ENCODE measurements at places on chromosomes 16 and 17. TPM values are rescaled to one million over a fixed set of nuclear protein-coding genes. Genes with fewer than 3 reads are reported as not detected.

Gene SLFN13
- total RNA-seq: 0.94 TPM

Gene IRX6
- not detected for total RNA-seq

Gene EFCAB13
- total RNA-seq: 9.7 TPM

Gene CLEC19A
- total RNA-seq: 0.31 TPM

Gene PLK1
- total RNA-seq: 5.9 TPM

Gene GCGR
- total RNA-seq: not detected

Gene IQCK
- total RNA-seq: 20.0 TPM

Gene TPSD1
- not detected for total RNA-seq

Gene PLCG2
- total RNA-seq: 1.9 TPM

Gene MON1B
- 11.0 TPM for total RNA-seq

Gene EPN3
- 0.63 TPM for total RNA-seq

Gene SMTNL2
- 5.6 TPM for total RNA-seq

Gene SLC5A10
- not detected for total RNA-seq

Gene DHX58
- 1.6 TPM for total RNA-seq

Gene ITGAX
- total RNA-seq: 1.3 TPM

Gene AFMID
- 23.2 TPM for total RNA-seq

Gene TBC1D3C
- total RNA-seq: 1.9 TPM

Gene SPNS2
- 16.3 TPM for total RNA-seq

Gene CTRL
- 4.7 TPM for total RNA-seq

Gene CACNA1G
- total RNA-seq: 35.7 TPM

Gene RGS9
- total RNA-seq: 14.1 TPM

Gene KRT32
- not detected for total RNA-seq

Gene GH2
- not detected for total RNA-seq

Gene CRHR1
- 16.6 TPM for total RNA-seq

Gene GRAP
- 2.8 TPM for total RNA-seq

Gene TMEM106A
- 1.3 TPM for total RNA-seq

Gene NPW
- total RNA-seq: not detected

Gene SCIMP
- total RNA-seq: not detected

Gene KRT33A
- not detected for total RNA-seq

Gene VAT1L
- total RNA-seq: 16.3 TPM

Gene KRTAP4-4
- total RNA-seq: not detected

Gene KRTAP17-1
- not detected for total RNA-seq

Gene LGALS9B
- not detected for total RNA-seq

Gene AIPL1
- not detected for total RNA-seq

Gene SLC16A11
- not detected for total RNA-seq

Gene ZNF624
- 22.5 TPM for total RNA-seq

Data from parietal lobe (tissue), 2 donors.